ENCODE measurements at places on chromosomes 3 and 15.

DNA sequence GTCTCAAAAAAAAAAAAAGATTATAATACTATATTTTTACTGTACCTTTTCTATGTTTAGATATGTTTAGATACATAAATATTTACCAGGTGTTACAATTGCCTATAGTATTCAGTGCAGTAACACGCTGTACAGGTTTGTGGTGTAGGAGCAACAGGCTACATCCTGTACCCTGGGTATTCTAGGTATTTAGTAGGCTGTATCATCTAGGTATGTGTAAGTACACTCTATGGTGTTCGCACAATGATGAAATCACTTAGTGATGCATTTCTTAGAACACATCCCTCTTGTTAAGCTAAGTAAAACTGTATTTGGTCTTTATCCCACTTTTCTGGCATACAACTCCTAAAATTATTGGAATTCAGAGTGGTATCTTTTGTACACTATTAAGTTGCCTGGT is 77.8 kb downstream of the CDC25A start:
- DNase-seq = no peak

DNA sequence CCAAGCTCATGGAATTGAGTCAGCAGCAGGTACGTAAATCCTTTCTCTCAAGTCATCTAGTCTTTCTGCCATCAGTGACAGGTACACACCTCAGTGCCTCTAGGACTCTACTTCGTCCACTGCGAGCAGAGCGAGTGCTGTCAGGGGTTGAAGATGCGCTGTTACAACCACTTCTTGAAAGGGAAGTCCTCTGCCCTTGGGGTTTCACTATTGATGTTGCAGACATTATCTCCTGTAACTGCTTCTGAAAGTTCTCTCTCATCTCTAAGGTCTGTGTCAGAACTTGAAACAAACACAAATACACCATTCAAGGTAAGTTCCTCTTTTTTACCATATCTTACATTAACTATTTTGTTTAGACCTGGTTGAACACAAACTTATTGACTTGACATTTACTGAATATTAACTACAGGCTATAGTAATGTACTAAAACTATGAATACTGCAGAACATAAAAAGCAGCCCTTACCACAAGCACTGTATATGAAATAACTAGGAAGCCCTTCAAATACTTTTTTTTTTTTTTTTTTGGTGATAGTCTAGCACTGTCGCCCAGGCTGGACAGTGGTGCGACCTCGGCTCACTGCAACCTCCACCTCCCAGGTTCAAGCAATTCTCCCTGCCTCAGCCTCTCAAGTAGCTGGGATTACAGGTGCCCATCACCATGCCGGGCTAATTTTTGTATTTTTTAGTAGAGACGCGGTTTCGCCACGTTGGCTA is 41.5 kb downstream of the TOPBP1 start:
- no peak for DNase-seq

GRCh38 chr15:47577000-47577399 is 140.3 kb upstream of the SEMA6D start:
- DNase-seq = no peak

GRCh38 chr3:9241956-9242355 is 7.5 kb downstream of the SRGAP3 start:
- DNase-seq = no peak

GRCh38 chr15:26210980-26211379 is 347.9 kb upstream of the ATP10A start:
- no peak for DNase-seq

GRCh38 chr3:132550579-132551305 is 46.3 kb upstream of the ACKR4 start:
- DNase-seq = no peak

GRCh38 chr15:73894133-73894814 is 20.9 kb downstream of the TBC1D21 start:
- no peak for DNase-seq

GRCh38 chr3:62502315-62503300 is 129.3 kb upstream of the FEZF2 start:
- DNase-seq = no peak

- peak; percentile 25 for DNase-seq
Measured at GRCh38 chr15:61092361-61093157, 136.5 kb downstream of the RORA start.

DNA sequence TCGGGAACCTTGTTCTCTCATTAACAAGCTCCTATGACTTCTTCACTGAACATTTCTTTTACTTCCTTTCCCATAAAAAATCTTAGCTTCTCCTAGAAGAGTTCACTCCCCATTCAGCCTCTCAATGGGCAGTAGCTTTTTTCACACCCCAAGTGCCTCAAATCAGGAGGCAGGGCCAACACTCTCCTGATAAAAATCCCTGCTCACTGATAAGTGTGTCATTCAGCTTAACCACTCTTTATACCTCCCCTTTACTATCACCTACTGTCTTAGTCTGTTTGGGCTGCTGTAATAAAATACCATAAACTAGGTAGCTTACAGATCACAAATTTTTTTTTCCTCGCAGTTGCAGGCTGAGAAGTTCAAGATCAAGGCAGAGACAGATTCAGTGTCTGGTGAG is 400.4 kb downstream of the WDR72 start:
- DNase-seq = no peak

- DNase-seq = no peak
Measured at GRCh38 chr15:52370010-52370409, 74.4 kb upstream of the MYO5C start.

GRCh38 chr15:94524565-94524964 is 293.2 kb downstream of the MCTP2 start:
- no peak for DNase-seq

DNA sequence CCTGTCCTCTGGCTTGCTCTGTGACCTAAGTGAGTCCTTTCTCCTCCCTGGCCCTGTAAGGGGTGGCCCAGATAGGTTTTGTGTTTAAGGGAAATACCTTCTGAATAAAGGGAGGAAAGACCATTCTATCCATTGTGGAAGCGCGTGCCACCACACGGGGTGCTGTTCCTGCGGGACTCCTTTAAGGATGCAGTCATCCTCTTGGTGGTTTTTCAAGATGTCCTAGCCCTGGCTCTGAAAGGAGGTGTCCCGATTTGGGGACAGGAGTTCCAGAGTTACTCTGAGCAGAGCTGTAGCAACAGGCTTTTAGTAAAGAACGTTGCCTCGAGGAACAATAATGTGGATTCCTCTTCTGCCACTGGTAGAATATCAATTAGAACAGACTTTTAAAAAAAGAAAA is 9.6 kb downstream of the SLC6A6 start:
- DNase-seq = no peak

DNA sequence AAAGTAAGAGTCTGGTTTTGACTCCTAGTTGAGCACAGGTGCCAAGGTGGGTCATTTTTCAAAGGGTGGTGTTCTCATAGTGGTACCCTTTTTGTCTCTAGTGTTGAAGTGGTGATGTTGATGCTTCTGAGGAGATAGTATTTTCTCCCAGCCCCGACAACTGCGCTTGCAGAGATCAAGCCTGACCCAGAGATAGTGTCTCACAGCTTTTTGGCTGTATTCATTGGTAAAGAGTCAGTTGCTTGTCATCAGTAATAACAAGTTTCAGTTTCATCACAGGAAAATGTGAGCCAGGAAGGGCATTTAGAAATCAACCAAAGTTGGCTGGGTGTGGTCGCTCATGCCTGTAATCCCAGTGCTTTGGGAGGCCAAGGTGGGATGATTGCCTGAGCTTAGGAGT is 139.3 kb downstream of the NFKBIZ start:
- DNase-seq = no peak

GRCh38 chr3:178147001-178147400 is 389.2 kb upstream of the KCNMB2 start:
- DNase-seq = no peak
